Gastrocnemius medialis (tissue), 4 donors: ENCODE measurements at places on chromosomes 4 and X.

DNA sequence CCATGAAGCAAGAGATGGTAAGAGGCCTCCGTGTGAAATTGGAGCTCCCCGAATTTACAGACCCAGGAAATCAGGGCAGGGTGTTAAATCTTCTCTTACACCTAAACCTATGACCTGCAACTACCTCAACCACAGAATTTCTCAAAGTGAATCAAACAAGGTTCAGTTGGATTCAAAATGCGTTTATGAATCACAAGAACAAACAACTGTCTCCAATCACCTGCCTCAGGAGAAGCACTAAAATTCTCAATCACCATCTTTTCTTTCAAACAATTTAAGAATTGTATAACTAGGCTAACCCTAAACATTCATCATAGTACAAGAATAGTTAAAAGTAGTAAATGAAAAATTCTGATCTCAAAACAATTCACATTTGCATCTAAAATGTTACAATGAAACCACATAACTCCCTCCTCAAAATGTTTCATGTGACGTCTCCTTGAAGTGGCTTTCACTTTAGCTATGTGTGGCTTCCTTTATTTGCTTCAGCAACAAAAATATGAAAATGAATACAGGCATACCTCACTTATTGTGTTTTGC lies 19.2 kb downstream of the PPP3CA start:
- no peak for DNase-seq

- DNase-seq, result no peak
Observed at GRCh38 chr4:78207951-78208350, 150.8 kb downstream of the FRAS1 start.

GRCh38 chr4:78061939-78062570 lies 4.9 kb downstream of the FRAS1 start:
- no peak for DNase-seq

DNA sequence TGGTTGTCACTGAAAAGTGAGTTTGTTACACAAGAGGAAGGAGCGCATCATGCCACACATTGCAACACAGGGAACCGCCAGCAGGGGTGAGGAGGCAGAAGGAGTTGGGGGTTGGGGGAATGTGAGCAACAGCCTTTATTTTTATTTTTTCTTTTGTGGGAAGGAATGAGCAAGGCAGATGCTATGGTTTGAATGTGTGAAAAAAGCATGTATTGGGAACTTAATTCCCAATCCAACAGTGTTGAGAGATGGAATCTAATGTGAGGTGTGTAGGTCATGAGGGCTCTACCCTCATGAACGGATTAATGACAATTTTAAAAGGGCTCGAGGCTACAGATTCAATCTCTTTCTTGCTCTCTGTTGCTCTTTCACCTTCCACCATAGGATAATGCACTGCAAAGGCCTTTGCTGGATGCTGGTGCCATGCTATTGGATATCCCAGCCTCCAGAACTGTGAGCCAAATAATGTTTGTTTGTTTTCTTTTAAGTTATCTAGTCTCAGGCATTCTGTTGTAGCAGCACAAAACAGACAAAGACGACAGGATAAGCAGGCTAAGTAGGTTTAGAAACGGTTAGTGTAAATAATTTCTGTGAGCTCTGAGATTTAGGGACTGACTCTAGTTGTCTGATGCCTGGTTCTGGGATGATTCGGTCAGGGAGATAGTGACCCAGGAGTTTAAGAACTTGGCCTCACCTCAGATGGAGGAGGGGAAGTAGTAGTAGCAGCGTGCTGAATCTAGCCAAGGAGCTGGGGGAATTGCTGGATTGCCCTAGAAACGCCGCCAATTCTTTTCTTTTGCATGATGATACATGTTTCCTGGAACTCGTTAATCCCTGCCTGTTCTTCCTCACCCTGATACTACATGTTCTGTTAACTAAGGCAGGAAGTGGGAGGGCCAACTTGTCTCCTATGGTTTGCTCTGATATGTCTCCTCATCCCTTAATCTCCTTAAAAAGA lies 156.6 kb upstream of the CTSO start:
- no peak for DNase-seq

DNA sequence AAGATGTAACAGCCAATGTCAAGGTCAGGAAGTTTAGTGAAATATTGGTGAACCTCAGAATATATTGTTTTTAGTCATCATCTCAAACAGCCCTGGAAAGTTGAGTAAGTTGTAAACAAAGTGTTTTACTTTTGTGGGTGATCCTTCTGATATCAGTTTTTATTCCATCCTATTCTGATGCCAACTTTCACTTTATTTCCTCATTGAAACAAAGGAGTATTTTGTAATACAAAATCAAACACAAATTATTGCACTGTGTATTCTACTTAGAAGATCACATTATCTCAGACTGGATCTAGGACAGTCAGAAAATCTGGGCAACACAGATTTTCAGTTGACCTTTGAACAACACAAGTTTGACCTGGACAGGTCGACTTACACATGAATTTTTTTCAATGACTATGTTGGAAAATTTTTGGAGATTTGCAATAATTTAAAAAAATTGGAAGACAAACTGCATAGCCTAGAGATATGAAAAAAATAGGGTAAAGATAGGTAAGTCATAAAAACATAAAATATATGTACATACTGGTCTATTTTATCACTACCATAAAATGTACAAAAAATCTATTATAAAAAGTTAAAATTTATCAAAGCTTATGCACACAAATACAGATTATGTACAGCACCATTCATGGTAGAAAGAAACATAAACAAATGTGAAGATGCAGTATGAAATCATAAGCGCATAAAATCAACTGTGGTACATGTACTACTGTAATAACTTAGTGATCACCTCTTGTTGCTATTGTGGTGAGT lies 709.1 kb upstream of the FAM241A start:
- DNase-seq, result no peak

DNA sequence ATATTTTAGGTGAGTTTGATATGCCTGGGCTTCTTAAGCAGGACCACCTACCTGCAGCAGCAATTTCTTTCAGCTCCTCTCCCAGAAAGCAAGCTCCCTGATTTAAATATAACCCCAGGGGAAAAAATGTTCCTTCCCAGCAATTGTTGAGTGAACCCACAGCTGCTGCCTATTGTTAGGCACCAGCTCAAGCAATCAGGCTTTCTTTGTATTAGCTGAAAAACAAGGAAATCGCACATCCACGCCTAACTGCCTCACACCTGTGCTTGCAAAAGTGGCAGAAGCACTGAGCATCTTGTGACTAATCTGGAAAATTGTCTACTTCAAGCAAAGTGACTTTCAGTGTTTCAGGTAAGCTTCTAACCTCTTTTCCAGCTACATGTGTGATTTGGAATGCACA lies 432.2 kb downstream of the SMARCA1 start:
- DNase-seq, result no peak

GRCh38 chr4:185820146-185821028 lies 8.4 kb upstream of the SORBS2 start:
- DNase-seq, result no peak

DNA sequence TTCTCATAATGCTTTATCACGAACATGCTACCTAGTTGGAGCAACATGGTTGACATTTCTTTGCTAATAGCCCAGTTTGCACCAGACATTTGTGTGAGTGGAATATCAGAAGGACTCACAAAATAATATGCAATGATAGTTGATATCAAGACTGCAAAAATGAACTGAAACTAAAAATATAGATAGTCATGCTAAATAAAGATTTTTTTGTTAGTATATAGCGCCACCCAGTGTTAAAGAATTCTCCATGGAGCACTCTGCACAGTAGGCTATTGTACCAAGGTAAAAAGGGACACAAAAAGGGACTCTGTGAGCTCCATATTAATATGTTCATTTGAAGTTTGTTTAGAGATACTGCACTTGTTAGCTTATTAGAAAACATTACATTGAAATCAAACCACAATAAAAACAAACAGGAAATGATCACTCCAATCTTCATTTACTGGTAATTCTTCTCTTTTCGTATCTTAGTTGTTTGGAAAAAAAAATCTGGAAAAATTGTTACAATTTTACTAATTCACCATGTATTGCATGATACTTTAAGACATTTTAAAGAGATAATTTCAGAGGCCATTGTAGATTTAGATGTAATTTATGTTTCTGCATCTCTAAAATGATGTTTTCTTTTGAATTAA lies 1509.6 kb downstream of the ADGRL3 start:
- DNase-seq, result no peak

DNA sequence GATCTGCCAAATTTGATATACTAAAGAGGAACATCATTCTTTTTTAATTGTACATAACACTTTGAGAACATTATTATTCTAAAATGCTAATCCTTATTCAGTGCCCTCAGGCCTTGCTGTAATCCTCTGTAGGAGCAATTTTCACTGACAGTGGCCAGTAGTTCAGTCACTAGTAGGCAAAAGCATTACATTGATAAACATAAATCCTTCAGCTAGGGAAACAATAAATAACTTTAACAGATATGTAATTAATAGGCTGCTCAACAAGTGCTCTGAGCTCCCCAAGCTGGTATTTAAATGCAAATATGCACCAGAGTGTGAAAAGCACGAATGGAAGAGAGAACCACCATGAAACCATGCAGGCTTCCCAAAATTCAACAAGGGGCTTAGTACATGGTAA lies 77.7 kb upstream of the FAM47C start:
- no peak for DNase-seq

GRCh38 chrX:43973249-43974099 lies at the start of gene NDP:
TSS of gene NDP (minus strand) at chrX:43973390. CDS start at chrX:43958645, 14,745 bp downstream.
- DNase-seq, result no peak

GRCh38 chrX:55754861-55755294 lies 37.3 kb downstream of the RRAGB start:
- no peak for DNase-seq

DNA sequence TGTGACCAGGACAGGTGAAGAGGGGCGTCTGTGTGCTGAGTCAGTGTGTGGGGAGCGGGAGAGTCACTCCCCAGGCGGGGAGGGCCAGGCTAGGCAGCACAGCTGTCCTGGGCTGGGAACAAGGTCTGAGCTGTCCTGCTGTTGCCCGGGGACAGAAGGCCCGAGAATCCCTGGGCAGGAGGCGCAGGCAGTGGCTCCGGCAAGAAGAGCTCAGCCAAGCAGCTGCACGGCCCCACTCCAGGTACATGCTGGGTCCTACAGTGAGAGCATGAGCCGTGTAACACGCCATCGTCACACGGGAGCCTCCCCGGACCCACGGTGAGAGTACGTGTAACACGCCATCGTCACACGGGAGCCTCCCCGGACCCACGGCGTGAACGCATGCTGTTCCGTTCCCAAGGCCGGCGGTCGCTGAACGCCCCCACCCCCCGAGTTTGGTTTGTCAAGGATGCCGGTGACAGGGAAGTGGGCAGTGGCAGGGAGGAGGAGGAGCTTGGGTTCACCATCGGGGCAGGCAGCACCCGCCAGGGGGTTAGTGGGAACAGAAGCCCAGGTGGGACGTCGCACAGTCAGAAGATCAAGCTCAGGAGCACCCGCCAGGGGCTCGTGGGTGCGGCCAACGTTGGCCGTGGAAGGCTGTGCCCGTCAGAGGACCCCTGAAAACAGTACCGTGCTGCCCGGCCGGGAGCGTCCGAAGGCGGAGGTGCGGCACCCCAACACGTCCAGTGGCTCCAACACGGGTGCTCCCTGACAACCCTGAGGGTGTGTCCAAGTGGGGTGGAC lies 15.6 kb downstream of the PPP2R3B start:
- peak; percentile 75 for DNase-seq

DNA sequence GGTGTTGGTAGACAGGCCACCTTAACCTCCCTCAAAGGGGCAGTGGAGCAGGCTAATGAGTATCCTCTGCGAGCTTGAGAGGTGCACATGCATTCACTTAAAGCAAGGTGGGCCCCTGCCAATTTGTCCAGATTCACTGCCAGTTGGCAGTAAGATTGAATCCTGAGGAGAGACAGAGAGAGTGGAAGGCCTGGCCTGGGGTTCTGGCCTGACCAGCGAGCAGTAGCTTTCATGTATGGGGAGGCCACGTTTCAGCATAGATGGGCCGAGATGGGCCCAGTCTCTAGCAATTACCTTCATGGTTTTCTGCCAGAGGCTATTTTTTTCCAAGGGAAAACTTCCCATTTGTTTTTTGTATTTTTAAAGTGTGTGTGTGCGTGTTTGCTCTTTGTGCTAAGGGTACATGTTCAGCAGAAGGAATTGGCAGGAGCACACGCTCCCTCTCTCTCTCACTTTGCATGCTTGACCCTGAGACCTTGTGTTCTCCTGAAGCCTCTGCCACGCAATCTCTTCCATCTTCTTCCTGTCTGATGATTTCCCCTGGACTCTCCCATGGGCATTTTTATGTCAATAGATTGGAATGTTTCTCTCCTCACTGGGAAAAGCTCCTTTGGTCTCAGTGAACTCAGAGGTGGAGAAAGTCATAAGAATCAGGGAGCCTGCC lies 215.8 kb upstream of the SFRP2 start:
- peak; percentile 42 for DNase-seq

GRCh38 chr4:53055274-53055673 lies 193.2 kb downstream of the RASL11B start:
- no peak for DNase-seq

DNA sequence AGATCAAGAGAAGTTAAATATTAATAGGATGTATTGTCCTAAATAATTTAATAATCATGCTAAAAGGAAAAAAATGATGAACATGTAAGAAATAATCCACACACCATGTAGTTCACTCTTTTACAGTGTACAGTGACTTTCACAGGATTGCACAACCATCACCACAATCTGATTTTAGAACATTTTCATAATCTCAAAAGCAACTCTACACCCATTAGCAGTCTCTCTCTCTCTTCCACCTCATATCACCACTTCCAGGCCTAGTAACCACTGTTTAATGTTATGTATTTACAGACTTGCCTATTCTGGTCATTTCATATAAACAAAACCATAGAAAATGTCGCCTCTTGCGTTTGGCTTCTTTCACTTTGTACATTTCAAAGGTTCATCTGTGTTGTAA lies 153.4 kb downstream of the FSTL5 start:
- DNase-seq, result no peak

GRCh38 chr4:86895692-86896488 lies 3.7 kb upstream of the C4orf36 start:
- DNase-seq, result no peak

GRCh38 chr4:110926841-110927400 lies 304.0 kb upstream of the PITX2 start:
- DNase-seq, result no peak

DNA sequence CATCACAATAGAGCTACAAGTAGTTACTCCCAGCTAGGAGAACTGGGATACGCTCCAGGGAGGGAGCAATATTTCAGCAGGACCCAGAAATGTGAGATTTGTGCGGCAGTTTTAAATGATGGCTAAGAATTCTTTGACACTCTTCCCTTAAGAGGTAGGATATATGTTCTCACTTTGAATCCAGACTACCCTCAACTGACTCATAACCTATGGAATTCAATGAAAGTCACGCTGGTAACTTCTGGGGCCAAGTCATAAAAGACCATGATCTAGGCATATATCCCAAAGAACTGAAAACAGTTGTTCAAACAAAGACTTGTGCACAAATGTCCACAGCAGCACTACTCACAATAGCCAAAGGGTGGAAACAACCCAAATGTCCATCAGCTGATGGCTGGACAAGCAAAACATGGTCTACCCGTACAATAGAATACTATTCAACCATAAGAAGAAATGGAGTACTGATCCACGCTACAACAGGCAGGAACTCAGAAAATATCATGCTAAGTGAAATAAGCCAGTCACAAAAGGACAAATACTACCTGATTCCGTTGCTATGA lies 10.5 kb downstream of the CD99L2 start:
- DNase-seq, result no peak

GRCh38 chr4:11618666-11619282 lies 190.1 kb upstream of the HS3ST1 start:
- no peak for DNase-seq

- no peak for DNase-seq
Observed at GRCh38 chr4:96652158-96652557, 812.3 kb downstream of the PDHA2 start.
